Activated CD4-positive, CD25-positive, alpha-beta regulatory T cell treated with anti-CD3 and anti-CD28 coated beads, Interleukin-2, amount 50 U/mL, for 24 hours (primary cell): ENCODE measurements at places on chromosomes 13 and 19.

DNA sequence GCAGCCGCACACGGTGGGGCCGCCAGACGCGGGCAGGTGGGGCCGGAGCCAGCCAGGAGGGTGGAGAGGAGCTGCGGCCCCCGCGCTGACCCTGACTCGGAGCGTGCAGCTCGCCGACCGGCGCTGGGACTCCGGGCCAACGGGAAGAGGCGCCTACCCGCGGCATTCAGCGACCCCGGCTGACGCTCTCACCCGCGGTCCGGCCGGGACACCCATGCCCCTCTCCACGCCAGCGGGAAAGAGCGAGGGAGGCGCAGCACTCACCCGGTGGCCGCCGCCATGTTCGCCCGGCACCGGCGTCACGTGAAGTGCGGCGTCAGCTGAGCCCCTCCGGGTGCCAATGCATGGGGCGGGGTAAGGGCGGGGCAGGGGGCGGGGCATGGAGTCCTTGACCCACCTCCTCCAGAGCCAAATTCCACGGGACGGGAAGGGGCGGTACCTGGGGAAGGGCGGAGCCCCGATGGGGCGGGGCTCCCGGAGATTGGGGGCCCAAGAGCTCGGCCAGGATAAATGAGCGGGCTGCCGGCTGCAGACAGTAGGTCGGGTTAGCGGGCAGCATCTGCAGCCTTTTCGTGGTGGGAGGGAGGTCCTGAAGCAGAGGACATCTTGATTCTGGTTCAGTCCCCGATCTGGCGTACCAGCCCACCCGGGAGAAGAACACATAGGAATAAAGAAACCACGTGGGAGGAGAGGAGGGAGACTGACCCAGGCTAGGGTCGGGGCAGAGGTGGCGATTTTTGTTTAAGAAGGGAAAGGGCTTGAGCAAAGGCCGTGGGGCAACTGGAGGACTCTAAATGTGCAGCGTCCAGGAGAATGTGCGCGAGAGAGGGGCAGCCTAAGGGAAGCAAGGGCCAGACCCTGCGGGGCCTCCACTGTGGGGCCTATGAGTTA lies at the start of gene PEPD:
TSS of gene PEPD (minus strand) at position 312 of the 891 bp plus-strand sequence. CDS start at position 281, 31 bp downstream.
- ATAC-seq = peak; percentile 93

- ATAC-seq = no peak
Observed at GRCh38 chr13:106529415-106530170, 5.9 kb downstream of the EFNB2 start.

DNA sequence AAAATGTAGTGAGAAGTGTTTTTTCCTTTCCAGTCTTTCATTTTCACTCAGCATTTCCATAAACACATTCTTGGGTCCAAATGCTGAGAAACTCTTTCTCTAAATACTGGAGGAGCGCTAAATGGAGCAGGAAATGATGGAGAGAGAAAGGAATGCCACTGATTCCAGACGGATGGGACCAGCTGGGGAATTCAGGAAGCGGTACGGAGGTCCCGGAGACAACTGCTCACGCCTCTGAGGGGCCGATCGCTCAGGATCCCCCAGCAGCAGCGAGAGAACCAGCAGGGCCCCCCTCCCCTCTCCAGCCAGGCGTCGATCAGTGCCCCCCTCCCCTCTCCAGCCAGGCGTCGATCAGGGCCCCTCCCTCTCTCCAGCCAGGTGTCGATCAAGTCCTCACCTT lies 13.2 kb downstream of the RASA3 start:
- no peak for ATAC-seq

DNA sequence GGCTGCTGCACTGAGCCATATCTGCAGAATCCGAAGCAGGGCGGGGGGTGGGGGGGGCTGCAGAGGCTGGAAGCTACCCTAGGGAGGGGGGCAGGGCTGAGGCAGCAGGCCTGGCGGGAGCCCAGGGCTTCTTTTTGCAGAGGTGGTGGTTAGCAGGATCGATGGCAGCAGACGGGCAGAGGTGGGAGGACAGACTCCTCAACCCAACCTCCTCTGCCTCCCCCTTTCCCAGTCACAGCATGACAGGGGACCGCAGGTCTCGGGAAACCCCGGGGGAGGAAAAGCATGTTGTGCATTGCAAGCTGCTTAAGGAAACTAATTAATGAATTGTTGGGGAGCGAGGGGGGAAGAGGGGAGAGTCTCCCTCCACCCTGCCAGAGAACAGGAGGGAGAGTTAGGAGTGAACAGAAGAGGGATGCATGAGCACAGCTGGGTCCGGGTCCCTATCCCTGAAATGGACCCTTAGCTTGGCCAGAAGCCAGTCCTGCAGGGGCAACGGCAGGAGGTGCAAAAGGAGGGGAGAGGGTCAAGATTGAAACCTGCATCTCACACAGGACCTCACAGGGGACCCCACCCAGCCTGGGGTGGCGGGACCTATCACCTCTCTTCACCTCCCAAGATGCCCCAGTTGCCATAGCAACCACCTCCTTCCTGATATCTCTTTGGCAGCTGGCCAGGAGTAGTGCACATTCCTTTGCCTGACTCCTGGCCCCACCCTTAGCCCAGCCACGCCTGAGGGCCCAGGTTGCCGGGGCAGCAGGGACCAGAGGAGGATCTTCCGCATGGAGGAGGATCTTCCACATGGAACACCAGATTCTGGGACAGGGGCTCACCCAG lies 1.8 kb downstream of the FXYD7 start:
- ATAC-seq = no peak

DNA sequence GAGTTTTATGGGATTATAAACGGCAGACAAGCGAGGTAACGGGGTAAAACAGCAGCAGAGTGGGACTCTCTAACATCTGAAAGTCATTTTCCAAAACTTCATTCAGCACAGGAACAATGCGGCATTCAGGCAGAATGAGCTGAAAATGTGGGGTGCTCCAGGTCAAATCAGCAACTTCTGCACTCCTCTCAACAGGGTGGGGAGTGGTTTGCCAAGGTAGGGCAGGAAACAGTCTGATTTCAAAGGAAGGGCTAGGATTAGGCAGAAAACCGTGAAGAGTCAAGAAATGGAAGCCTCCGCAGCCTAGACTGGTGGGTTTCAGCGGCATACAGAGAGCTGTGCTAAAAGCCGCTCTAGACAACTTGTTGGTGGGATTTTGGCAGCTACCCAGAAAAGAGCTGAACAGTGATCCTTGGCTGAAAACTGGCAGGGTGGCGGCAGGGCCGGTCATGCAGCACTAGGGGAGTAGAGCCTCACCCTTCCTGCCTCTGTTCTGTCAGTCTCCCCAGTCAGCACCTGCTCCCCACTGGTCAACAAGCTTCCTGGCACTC lies 154.2 kb upstream of the KLF12 start:
- ATAC-seq = no peak

DNA sequence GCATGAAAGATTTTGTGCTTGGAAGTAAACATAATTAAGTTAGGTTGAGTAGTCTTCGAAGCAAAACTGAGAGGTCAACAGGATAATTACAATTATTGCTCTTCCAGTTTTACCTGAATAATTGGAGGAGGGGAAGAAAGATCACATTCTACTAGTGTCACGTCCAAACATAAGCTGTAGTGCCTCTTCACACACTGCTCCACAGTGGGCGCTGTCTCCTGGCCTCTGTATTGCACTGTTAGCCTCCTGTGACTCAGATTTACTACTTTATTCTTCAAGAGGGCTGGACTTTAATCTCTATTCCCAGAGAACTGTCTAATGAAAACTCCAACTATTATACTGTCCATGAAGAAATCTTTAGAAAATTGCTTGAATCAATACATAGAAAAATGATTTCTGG lies 62.9 kb downstream of the TRPC4 start:
- ATAC-seq = no peak

- no peak for ATAC-seq
Observed at GRCh38 chr13:53254500-53254899, 225.9 kb downstream of the OLFM4 start.

DNA sequence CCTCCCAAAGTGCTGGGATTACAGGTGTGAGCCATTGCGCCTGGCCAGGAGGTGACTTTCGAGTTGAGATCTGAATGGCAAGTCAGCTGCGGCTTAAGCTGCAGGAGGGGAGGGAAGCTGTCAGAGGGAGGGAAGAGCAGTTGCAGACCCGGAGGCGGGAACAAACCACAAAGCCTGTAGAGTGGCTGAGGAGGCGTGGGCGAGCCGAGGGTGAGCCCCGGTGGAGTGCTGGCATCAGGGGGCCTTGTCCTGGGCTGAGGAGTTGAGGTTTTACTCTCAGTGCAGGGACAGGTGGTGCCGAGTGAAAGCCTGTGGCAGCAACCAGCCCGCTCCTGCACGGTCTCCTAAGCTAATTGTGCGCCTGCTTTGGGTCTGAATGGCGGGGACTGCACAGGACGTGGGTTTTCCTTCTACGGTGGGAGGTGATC lies 24.2 kb downstream of the PPP1R37 start:
- ATAC-seq = peak; percentile 80

GRCh38 chr13:79772811-79773210 lies 291.9 kb downstream of the NDFIP2 start:
- no peak for ATAC-seq

DNA sequence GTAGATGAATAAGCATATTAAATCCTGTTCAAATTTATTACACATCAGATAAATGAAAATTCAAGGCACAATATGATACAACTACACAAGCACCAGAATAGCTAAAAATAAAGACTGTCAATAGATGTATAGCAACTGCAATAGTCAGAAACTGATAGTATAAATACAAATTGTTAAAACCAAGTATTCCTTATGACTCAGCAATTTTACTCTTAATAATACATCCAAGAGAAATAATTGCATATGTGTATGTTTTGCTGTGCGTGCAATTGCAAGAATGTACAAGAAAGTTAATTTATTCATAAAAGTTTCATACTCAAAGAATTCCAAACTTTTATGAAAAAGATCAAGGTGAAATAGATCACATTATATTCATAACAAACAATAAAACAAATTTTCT lies 1338.1 kb downstream of the OLFM4 start:
- ATAC-seq = no peak

DNA sequence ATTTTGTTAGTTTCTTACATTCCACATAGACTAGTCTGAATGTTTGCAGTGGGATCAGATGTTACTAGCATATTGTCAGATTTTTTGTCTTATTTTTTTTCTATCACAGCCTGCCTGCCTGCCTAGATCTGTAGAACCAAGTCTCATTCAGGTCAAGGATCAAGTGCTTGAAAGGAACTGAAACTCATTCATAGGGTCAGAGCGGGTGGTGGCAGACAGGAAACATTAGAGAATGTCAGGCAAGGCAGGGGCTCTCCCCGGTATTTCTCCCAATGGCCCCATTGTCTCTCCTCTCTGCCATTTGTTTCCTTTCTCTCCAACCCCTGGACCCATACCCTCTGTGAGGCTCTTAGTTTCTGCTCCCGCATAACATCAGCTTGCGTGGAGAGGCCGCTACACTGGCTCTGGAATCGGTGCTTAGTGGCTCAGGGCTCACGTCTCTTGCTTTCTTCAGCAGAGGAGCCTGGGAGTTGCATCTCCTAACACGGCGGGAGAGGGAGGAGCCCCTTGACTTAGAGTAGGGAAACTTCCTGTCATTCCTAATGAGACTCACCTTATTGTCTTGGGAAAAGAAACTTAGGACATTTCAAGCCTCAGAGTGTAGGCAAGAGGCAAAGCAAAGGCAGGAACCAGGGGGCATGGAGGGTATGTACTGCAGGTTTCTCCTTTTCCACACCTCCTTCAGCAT lies 35.6 kb upstream of the SPATA13 start:
- ATAC-seq = no peak

DNA sequence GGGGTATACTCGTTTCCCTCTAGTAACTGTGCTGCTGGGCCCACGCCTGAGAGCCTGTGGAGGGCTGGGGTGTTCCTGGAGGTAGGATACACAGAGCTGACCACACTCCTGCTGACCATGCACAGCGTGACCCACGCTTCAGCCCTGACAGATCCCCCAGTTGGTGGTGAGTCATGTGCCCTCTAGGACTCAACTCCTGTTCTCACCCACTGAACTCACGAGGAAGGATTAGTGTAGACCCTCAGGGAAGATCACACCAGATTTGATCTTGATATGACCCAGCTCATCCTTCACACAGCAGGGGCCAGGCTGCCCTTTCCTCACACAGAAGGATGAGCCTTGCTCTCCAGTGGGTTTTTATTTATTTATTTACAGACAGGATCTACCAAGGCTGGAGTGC lies 13.3 kb upstream of the ACP7 start:
- ATAC-seq = no peak

DNA sequence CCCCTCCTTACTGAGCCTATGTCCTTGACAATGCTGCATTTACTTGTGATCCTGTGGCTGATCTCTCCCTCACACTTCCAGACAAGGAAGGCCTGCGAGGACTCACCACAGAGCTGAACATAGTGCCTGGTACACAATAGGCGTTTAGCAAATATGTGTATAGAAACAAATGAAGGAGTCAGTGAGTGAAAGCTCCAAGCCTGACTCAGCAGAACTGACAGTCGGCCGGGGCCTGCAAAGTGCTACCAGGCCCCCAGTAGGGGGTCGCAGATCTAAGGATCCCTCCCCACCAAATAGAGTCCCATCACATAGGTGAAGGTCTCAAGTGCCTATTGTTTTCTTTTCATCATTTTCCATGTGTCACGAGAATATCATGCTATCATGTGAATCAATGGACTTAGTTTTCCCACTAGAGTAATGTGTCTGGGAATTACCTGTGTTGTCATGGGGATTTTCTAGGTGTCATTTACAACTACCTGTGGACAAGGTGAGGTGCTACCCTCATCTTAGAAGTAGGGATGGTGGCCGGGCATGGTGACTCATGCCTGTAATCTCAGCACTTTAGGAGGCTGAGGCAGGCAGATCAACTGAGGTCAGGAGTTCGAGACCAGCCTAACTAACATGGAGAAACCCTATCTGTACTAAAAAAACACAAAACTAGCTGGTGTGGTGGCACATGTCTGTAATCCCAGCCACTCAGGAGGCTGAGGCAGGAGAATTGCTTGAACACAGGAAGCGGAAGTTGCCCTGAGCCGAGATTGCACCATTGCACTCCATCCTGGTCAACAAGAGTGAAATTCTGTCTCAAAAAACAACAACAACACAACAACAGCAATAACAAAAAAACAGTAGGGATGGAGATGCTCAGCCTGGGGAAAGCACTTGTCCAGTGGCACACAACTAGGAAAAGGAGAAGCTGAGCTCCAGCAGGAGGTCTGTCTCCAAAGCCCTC lies 50.3 kb upstream of the CYP2A7 start:
- ATAC-seq = no peak

DNA sequence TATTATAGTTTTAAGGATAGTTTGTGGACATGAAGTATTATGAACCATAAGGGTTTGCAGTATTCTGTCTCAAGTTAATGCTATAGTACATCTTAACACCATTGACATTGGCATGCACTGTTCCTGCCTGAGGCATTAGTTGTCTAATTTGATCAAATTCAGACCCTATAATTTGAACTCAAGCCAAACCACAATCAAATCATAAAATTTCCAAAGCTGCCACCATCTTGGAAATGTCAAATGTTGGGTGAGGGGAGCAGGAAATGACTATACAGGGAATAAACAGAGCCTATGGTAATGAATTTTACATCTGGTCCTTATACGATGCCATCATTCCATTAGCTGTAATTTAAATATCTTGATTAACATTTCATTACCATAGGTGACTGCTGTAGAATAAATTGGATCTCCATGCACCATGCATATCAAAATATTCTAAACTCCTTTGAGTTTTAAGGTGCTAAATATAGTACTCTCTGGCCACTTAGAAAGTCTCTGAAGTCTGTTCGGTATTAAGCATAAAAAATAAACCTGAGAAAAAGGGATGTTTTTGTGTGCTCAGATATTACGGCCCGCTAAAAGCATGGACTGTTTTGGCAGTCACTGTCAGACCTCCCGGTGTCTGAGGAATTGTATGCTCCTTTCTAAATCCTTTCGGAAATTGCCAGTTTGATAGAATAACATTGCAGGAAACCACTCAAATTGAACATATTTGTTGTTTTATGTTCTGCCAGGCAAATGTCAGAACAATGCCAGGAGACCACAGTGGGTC lies 257.7 kb downstream of the SPRY2 start:
- ATAC-seq = no peak

GRCh38 chr13:77477299-77477848 lies 58.1 kb upstream of the SCEL start:
- ATAC-seq = peak; percentile 44

GRCh38 chr19:45368737-45369340 lies 1.5 kb downstream of the ERCC2 start:
- no peak for ATAC-seq
